CD4-positive, alpha-beta T cell treated with Interleukin-6 at 100 ng/mL for 8 hours (primary cell): ENCODE measurements at places on chromosomes 12 and 14.

DNA sequence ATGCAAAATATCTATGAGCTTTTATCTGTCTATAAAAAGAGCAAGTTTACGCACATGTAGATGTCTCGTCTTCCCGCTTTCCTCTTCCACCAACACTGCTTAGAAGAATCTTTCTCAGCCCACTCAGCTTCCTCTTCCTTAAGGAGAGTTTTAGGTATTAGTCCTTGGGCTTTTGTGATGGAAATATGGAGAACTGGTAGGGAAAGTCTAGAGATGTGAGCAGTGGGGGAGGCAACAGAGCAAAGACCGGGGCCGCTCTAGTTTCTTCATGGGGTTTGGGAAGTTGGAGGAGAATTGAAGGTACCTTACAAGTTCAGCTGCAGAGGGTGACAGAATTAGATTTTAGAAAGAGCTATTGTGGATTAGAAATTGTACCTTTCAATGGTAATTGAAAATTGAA, 56.3 kb upstream of the CPNE8 start:
- no peak for DNase-seq

DNA sequence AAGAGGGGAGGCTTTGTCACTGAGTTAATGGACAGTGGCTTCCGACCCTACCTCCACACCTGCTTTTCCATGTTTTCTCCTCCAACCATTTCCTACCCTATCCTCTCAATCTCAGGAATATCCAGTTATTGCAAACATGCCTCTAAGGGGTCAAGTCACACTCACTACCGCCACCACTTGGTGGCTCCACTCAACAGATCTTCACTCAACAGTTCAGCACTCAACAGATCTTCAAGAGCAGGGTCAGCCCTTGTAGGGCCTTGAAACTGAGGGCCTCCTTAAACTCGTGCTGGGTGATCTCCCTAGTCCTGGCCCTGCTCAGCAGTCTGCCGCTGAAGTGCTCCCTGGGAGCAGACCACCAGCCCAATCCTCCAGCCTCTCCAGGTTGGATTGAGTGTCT, 14.2 kb downstream of the ZNF641 start:
- DNase-seq, result no peak

DNA sequence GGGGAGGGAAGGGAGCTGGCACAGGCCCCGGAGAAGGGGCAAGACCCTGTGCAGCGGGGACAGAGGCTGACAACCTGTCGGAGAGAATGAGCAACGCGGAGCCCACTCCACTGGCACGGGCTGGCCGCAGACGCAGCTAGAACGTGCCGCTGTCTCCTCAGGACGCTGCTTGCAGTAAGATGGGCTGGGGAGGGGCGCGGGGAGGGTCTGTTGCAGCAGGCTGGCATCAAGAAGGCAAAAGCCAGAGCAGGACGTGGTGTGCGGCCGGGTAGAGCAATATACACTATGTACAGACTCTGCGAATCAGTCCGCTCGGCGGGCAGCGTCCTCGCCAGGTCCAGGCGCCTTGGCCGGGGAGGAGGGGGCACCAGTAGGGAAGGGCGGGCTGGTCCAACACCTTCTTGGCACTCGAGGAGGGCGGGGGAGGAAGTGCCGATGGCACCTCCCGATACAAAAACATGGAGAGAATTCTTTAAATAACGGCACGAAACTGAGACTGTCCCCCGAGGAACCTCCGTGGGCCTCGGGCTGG, 19.8 kb downstream of the RAB35 start:
- DNase-seq, result no peak

DNA sequence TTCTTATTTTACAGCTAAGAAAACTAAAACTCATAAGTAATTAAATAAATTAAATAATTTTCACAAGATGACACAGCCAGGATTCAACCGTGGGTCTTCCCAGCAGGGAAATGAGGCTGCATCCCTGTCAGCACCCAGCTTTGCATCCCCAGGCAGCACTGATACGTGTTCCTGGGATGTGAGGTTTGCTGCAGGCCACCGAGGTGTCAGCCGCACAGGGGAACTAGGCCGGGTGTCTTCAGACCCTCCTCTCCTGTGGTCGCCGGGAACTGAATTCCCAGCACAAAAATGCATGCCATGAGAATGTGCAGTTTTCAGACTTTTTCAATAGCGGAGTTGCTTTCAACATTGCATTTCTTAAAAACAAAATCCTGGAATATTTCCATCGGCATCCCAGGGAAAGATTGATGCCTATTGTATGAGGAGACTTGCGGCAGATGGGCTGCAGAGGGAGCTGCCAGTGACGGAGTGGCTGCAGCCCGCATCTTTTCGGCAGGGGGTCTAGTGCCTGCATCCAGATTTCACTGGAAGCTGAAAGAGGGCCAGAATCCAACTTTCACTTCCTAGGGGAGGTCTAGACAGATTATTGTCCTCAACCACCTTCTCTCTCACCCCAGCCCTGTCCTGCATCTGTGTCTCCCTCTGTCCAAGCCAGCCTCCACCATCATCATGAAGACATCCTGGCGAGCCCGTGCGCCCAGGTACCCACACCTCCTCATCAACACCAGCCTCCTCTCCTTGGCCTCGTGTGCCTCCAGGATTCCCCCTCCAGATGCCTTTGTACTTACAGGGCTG, 12.6 kb downstream of the LRTM2 start:
- no peak for DNase-seq

- DNase-seq, result peak; percentile 64
Observed at GRCh38 chr12:54411391-54412241, 7.5 kb downstream of the ITGA5 start.
